ENCODE measurements at places on chromosomes 1 and 21.

GRCh38 chr21:43193651-43194302 is 25.0 kb downstream of the CRYAA start:
- peak; percentile 85 for DNase-seq

GRCh38 chr21:45818904-45819285 is 162.7 kb upstream of the COL6A1 start:
- DNase-seq: peak; percentile 82

DNA sequence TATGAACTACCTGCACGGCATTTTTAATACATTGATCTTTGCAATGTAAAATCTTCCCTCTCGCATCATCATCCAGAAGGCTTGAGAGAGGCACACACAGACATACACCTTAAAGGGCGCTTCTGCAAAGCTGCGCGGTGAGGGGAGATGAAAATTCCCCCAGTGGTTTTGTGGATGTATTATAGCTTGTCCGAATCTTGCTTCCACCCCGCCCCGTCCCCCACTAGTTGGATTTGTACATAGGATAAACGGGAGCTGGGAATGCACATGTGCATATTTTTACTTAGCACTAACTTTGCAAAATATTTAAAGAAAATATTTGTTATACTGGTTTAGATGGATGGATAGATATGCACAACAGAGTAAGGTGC is 542 bp upstream of the ASTN1 start:
- DNase-seq: no peak

DNA sequence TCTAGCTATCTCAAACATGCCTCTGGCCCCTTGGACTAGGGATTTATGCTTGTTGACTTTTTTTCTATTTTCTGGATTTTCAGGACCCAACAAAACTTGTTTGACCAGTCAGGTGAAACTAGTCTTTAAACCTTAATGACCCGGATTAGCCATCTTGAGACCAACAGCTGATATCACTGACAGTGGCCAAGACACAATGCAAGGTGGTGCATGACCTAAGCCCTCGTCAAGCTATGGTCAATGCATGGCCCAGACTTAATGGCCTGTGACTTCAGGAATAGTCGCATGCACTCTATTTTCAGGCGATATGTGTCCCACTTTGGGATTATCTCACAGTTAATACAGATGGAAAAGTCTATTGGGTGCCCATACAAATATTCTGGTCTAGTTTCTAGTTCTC is 190.4 kb downstream of the ZBTB18 start:
- DNase-seq: no peak

- no peak for DNase-seq
Observed at GRCh38 chr1:18144916-18145647, 37.5 kb downstream of the IGSF21 start.
